ENCODE measurements at places on chromosomes 5 and 9. TPM values are rescaled to one million over a fixed set of nuclear protein-coding genes. Genes with fewer than 3 reads are reported as not detected.

The SLC34A1 gene
- not detected for total RNA-seq

The CXXC5 gene
- total RNA-seq: 27.3 TPM

The PLPPR1 gene
- 5.4 TPM for total RNA-seq

GRCh38 chr5:95720094-95720786, 10.9 kb upstream of the RHOBTB3 start:
- H3K4me3 ChIP-seq: no peak overlapping the region
- H3K36me3 ChIP-seq: no peaks in the 10 kb centered on the region
- H3K27ac ChIP-seq: no peak overlapping the region
- no peak for DNase-seq
- H3K27me3 ChIP-seq: no peaks in the 10 kb centered on the region

DNA sequence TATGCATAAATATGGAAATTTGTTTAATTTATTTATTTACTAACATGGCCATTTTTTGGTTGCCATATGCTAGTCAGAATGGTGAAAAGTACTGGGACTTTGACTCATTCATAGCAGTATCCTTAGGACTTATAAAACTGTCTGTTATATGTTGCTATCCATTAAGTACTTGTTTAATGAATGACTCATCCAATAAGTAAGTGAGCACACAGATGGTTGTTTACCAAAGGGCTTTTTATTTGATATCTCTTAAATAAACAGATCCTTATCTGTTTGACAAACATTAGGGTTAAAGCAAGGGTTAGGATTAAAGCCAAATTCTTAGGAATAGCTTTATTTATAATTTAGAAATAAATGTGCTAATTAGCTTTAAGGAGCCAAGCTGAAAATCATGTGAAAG, 183.4 kb downstream of the FBXO4 start:
- no peaks in the 10 kb centered on the region for H3K4me1 ChIP-seq
- H3K4me3 ChIP-seq: no peak overlapping the region

DNA sequence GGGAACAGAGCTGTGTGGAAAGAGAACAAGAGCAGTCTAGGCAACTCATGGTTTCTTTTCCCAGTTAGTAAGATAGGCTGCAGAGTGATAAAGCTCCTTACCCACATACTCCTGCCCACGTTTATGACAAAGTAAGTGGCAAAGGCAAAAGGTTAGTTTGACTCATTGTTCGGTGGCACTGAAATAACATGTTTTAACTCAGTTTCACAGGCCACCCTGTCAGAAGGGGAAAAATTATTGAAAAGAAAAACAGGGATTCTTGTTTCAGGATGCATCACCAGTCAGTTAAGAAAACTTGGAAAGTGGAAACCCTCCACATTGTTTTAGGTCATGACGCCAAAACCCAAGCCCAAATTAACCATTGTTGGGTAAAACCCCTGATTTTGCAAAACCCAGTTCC, 22.3 kb upstream of the DAB2 start:
- no peaks in the 10 kb centered on the region for H3K36me3 ChIP-seq
- no peak overlapping the region for H3K4me3 ChIP-seq
- H3K4me1 ChIP-seq: peaks cover 11% of the 10 kb centered on the region
- no peak overlapping the region for H3K27ac ChIP-seq
- DNase-seq: no peak
- no peaks in the 10 kb centered on the region for H3K27me3 ChIP-seq

GRCh38 chr9:99680191-99680590, 141.5 kb upstream of the NR4A3 start:
- H3K4me3 ChIP-seq: no peak overlapping the region
- no peak for DNase-seq
- no peaks in the 10 kb centered on the region for H3K4me1 ChIP-seq

- H3K4me3 ChIP-seq: no peak overlapping the region
- no peaks in the 10 kb centered on the region for H3K36me3 ChIP-seq
- no peaks in the 10 kb centered on the region for H3K27me3 ChIP-seq
- no peaks in the 10 kb centered on the region for H3K4me1 ChIP-seq
- H3K27ac ChIP-seq: no peak overlapping the region
- DNase-seq: no peak
Observed at GRCh38 chr5:83568186-83568585, 96.6 kb downstream of the VCAN start.

- no peak overlapping the region for H3K27ac ChIP-seq
- DNase-seq: no peak
- no peaks in the 10 kb centered on the region for H3K36me3 ChIP-seq
Observed at GRCh38 chr9:137467161-137467581, 8.0 kb upstream of the NSMF start.

- H3K27ac ChIP-seq: no peak overlapping the region
- no peak for DNase-seq
- H3K4me1 ChIP-seq: peaks cover 5% of the 10 kb centered on the region
- H3K4me3 ChIP-seq: no peak overlapping the region
- no peaks in the 10 kb centered on the region for H3K36me3 ChIP-seq
Observed at GRCh38 chr9:7936163-7936562, 136.6 kb upstream of the DMAC1 start.

DNA sequence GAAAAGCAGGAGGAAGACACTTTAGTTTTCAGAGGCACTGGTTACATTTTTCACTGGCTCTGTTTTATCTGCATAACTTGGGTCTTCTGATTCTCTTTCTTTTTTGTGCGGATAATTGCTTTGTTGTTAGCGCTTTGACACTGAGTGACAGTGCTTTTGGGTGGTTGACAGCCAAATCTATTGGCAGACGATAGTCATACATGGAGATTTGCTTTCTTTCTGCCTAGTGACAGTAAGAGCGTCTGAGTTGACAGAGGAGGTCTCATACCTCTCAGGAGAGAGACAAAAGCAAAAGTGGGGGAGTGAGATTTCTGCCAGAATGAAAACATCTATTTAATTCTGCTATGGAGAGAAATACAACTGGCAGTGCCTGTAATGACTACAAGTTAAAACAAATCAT, 2278.0 kb upstream of the WWC1 start:
- no peaks in the 10 kb centered on the region for H3K36me3 ChIP-seq
- no peaks in the 10 kb centered on the region for H3K27me3 ChIP-seq
- H3K4me1 ChIP-seq: no peaks in the 10 kb centered on the region
- no peak for DNase-seq
- H3K4me3 ChIP-seq: no peak overlapping the region

DNA sequence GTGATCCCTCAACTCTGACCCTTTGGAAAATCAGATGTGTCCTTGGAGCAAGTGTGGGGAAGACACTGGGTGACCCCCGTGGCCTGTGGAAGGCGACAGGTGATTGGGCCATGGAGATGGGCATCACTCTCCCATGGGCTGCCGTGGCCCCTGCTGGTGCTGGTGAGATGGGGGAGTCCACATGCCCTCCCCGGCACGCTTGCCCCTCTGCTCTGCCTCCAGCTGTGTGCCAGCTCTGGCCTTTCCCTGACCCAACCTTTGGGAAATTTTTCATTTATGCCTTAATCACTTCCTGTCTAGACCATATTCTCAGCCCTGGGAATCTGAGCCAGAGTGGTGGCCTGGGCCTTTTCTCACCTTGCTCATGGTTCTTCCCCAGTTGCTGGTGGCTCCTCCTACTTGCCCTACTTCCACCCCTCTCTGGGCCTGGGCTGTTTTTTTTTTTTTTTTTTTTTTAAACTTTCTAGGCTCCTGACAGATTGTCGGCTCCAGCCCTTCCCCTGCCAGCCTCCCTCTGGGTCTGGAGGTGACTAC, 56.6 kb downstream of the RGS3 start:
- peaks cover 55% of the 10 kb centered on the region for H3K4me1 ChIP-seq
- peaks cover 14% of the 10 kb centered on the region for H3K36me3 ChIP-seq

DNA sequence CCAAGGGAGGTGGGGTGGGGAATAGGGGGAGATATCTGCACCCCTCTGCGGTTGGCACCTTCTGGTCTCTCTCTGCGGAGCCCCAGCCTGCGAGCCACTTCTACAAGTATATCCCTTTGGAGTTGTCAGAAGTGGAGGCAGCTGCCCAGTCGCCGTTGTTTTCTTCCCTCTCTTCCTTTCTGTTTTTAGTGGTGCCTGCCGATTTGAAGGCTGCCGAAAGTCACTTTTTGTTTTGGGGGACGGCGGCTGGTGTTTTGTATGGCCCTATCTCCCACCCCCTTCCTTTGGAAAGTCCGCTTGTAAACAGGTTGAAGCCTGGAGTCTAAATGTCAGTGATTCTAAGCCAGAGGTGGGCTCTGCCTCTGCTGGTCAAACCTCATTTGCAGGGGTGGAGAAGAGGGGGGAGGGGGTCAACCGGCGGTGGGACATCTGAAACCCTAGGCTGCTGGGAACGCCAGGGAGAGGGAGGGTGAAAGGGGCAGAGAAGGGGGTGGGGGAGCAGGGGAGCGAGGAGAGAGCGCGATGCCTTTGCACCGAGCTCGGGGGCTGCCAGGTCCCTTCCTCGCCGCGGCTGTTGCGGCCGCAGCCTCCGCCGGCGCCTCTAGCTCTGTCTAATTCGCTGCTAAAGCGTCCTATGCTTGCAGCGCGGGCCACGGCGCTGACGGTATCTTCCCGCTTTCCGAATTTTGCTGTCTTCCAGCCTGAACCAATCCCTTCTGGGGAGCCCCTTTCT, at the start of gene FGF10:
Gene FGF10, minus strand, starts transcription at position 331 of the 733 bp plus-strand sequence. CDS start 738 bp downstream, outside the sequence.
- peak; percentile 47 for DNase-seq
- peak within 1 kb of the TSS; percentile 46 for H3K27ac ChIP-seq
- H3K4me3 ChIP-seq: peak within 1 kb of the TSS; percentile 52
- H3K36me3 ChIP-seq: no peaks in the 10 kb centered on the region

DNA sequence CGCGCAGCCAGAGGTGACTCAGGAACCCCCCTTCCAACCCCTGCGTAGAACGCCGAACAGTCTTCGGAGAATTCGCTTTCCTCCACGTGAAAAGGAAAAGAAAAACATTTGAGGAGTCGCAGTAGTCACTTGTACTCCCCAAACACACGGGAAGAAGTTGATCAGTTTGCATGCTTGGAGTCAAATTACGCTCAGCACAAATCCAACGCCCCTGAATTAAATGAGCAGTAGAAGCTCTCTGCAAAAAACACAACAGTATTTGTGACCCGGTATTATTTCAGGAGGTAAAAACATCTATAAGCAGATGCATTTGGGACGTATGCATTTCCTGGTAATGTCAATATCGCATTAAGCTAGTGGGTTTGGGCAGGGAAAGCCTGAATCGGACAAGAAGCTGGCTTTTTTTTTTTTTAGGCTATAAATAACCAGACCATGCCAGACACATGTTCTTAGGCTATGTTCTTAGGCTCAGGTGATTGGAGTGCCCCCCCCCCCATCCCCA, 854 bp upstream of the ARL15 start:
- H3K4me1 ChIP-seq: peaks cover 20% of the 10 kb centered on the region
- peak overlapping the region; percentile 86 for H3K4me3 ChIP-seq
- H3K27me3 ChIP-seq: no peaks in the 10 kb centered on the region
- no peaks in the 10 kb centered on the region for H3K36me3 ChIP-seq
- no peak for DNase-seq

DNA sequence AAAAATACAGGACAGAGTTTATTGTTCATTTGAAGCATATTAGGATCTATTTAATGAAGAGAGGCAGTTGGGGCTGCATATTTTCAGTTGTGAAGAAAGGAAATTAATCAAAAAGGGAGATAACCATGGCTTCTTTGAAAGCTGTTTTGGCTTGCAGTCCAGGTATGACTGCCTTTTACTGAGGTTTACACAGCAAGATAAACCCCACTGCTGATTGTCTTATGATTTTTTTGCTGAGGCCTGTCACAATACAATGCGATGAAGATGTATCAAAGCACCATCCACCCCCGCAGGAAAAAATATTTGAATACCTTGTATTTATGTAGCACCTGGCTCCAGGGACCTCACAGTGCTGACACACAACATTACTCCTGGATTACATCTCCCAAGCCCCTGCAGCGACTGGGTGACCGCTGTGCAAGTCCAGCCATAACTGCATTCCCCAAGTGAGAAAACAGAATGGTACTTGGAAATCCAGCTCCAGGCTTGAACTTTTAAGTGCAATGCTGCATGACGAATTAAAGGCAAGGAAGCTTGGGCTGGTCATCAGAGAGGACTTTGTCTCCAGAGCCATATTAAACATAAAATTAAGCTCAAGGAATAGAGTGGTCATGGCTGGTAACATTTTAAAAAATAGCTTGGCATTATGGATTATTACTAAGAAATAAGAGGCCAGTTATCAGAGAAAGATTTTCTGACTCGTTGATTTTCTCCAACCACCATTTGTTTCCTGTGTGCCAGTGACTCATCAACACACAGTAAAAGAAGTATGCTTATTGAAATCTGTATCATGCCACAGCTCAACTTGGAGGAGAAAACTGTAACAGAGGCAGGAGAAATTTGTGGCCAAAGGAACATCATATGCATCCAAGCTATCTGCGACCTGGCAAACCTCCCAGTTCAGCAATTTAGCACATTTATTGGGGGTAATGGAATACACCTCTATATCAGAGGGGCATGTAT, 374.2 kb downstream of the MAN2A1 start:
- H3K4me3 ChIP-seq: no peak overlapping the region
- no peaks in the 10 kb centered on the region for H3K4me1 ChIP-seq
- H3K27me3 ChIP-seq: no peaks in the 10 kb centered on the region
- no peak overlapping the region for H3K27ac ChIP-seq
- no peaks in the 10 kb centered on the region for H3K36me3 ChIP-seq

DNA sequence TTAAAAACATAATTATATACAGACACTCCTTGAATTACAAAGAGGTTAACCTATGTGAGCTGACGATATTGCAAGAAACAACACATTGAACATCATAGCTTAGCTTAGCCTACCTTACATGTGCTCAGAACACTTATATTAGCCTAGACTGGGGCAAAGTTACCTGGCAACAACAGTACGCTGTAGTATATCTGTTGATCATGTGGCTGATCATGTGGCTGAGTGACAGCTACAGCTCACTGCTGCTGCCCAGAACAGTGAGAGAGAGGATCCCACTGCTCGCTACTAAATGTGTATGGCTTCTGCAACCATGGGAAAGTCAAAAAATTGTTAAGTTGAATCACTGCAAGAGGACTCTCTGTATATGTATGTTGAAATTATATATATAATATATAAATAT, 169.9 kb downstream of the CDH9 start:
- H3K36me3 ChIP-seq: no peaks in the 10 kb centered on the region
- no peaks in the 10 kb centered on the region for H3K27me3 ChIP-seq
- DNase-seq: no peak
- no peak overlapping the region for H3K4me3 ChIP-seq

GRCh38 chr5:100026606-100027005, 508.6 kb upstream of the FAM174A start:
- no peak for DNase-seq
- H3K4me3 ChIP-seq: no peak overlapping the region
- H3K36me3 ChIP-seq: no peaks in the 10 kb centered on the region

All from lower lobe of right lung (tissue), 2 donors.